ENCODE measurements at places on chromosomes 1 and 21. TPM values are rescaled to one million over a fixed set of nuclear protein-coding genes. Genes with fewer than 3 reads are reported as not detected.

Gene ZNF683
- 0.28 TPM for total RNA-seq

Gene IGSF21
- total RNA-seq = 0.79 TPM

Gene SYF2
- total RNA-seq = 31.1 TPM

Gene NR1I3
- not detected for total RNA-seq

Gene PBX1
- 60.4 TPM for total RNA-seq
